ENCODE measurements at places on chromosomes 2 and 18.

DNA sequence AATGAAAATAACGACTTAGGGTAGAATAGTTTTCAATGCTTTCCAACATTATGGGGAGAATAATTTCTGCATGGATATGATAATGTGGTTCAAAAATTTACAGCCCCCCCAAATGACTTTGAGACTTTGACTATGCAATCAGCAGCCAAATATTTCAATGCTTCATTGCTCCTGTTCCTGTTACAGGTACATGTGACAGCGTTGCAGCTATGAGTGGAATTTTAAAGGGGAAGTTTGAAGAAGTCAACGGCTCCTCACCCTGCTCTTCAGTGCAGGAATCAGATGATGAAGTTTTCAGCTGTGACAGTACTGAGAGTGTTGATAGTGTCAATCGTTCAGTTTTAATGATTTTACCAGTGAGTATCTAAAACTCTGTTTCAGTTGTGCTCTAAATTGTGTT lies 25.1 kb downstream of the CSRNP3 start:
- ATAC-seq: no peak

DNA sequence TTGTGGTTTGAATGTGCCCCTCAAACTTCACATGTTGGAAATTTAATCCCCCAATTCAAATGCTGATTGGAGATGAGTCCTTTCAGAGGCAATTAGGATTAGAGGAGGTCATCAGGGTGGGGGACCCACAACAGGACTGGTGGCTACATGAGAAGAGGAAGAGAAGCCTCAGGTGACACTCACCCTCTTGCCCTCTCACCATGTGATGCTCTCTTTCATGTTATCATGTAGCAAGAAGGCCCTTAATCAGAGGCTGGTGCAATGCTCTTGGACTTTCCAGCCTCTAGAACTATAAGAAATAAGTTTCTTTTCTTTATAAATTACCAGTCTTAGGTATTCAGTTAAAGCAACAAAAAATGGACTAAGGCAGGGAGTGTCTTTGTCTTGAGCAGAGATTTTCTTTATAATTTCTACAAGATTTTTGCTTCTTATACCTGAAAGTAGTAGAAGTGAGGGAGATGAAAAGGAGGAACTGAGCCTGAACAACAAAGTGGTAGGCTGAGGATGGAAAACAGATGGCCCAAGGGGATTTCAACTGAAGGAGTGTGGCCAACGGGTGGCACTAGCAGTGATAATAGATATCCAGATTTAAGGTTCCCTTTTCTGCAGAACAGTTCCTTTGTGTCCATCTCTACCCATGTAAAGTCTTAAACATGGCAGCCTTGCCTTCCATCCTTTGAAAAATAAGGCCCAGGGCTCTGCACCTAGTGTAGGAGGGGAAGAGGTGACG lies 49.2 kb upstream of the TGIF1 start:
- ATAC-seq: peak; percentile 81

- ATAC-seq: no peak
Measured at GRCh38 chr2:176147800-176148496, 3.4 kb upstream of the HOXD4 start.

- peak; percentile 42 for ATAC-seq
Measured at GRCh38 chr2:23658466-23658942, 268.4 kb downstream of the ATAD2B start.

GRCh38 chr18:77650799-77651385 lies 401.2 kb downstream of the GALR1 start:
- ATAC-seq: no peak

- ATAC-seq: no peak
Measured at GRCh38 chr18:78743078-78743477, 236.5 kb upstream of the SALL3 start.

GRCh38 chr2:174038462-174038861 lies 73.3 kb upstream of the SP3 start:
- no peak for ATAC-seq

- no peak for ATAC-seq
Measured at GRCh38 chr2:163779970-163780597, 44.3 kb upstream of the FIGN start.

- ATAC-seq: no peak
Measured at GRCh38 chr18:78774741-78775141, 204.9 kb upstream of the SALL3 start.

DNA sequence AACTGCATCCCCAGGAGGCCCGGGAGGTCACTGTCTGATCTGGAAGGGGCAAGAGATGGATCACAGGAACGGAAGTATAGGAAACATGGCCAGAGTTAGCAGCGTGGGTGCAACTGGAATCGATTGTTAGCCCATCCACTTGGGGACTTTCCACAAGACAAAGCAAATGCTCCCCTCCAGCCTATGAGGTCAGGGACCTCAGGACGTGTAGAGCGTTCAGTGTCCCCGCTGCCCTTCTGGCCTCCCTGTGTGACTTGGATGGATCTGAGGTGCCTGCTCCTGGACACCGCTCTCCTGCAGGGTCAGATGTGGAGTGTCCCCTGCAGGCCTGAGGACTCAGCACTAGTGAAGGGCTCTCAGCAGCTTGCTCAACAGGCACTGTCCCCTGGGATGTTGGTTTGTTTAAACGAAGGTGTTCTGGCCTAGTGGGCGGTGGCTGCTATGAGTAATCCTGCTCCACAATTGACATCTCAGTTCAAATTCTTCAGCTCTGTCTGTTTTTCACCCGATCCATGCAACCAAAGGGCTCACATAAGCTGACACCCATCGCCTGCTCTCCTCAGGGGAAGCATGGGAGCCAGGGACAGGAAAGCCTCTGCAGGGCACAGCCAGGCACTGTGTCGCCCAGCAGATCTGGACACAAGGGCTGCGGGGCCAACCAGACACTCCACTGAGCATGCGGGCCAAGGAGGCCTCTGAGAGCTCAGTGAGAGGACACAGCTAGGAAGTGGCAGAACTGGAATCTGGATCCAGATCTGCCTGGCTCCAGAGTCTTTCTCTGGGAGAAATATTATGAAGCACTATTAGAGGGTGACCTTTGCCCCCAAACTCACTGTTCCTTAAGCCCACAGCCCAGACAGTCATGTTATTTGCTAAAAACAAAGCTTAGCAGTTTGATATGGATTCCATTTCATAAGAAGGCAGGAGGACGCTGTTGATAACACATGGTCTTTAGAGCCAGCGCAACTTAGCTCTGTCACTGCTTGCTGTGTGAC lies 78.5 kb downstream of the RHOB start:
- peak; percentile 94 for ATAC-seq

GRCh38 chr2:173216668-173217067 lies 138.0 kb upstream of the CDCA7 start:
- no peak for ATAC-seq

DNA sequence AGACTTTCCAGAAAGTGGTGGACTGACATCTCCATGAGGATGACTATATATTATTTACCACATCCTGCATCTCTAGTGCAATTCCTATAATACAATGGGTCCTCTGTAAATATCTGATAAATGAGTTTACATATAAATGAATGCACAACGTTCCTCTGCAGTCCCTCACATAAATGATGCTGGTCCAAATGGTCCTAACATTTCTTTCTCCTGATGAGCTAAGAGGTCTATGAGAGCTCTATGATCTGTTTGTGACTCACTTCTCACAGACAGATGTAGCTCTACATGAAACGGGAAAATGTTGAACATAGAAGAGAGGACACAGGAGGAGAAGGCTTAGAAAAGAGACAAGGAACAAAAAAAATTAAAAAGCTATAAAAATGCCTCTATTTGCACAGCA lies 201.2 kb upstream of the PIK3C3 start:
- no peak for ATAC-seq

DNA sequence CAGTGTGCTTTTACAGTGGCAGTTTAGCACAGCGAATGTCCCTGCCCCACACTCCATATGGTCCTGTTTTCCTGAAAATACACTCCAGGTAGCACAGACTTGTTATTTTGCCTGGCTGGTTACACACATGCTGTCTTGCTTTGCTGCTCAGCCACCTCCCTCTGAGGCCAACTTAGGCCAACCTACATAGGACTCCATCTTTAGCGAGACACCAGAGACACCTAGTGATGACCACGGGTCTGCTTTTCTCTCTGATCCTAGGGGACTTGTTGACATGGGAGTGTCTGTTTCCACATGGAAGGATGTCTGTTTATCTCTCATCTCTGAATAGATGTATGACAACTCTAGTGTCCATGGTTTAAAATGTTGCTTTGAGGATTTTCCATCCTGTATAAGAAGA lies 43.3 kb downstream of the PLEKHB2 start:
- no peak for ATAC-seq

DNA sequence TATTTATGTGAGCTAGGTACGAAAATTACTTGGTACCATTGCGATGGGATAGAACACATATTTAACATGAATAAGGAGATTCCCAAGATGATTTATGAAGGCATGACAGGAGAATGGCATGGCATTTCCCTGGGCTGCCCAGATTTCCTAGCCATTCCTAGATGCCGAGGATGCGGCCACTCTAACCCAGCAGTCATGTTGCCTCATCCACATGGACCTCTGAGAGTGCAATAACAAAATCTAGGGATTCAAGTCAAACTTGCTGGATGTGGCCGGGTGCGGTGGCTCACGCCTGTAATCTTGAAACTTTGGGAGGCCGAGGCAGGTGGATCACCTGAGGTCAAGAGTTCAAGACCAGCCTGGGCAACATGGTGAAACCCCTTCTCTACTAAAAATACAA lies 110.8 kb upstream of the ARL4C start:
- no peak for ATAC-seq

GRCh38 chr2:241080405-241081189 lies 21.5 kb downstream of the MTERF4 start:
- ATAC-seq: no peak

DNA sequence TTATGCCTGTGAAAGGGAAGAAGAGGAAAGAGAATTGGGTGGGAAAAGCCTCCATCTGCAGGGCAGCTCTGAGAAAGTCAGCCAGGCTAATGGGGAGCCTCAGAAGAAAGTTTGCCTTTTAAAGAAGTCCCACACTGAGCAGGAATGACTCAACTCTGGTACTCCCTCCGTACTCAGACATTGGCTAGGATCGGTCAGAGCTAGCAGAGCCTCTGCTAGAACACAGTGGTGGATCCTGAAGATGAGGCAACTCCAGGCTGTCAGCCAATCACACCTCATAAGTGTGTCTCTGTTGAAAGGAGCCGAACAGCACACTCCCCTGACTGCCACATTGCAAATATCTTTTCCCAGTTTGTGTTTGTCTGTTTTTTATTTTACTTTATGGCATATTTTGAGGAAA lies 96.9 kb downstream of the HNRNPLL start:
- ATAC-seq: no peak

DNA sequence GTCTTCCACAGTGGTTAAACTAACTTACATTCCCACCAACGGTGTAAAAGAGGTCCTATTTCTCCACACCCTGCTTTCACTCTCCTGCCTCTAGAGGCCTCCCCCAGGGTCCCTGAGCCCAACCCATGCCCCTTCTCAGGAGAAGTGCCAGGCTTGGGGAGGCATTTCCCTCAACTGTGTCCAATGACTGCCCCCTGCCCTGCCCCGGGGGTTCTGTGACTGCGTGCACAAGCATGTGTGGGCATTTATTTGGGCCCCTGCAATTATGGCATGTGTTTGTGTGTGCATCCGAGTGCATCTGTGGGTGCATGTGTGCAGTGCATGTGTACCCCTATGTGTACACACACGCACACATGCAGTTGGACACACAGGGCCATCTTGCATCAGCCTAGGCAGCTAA lies 57.3 kb downstream of the INHBB start:
- ATAC-seq: no peak

GRCh38 chr18:3631887-3632286 lies 181.9 kb downstream of the TGIF1 start:
- ATAC-seq: no peak

GRCh38 chr2:129469871-129470270 lies 509.6 kb upstream of the RAB6C start:
- ATAC-seq: no peak

- no peak for ATAC-seq
Measured at GRCh38 chr2:64565949-64566710, 42.0 kb downstream of the AFTPH start.

GRCh38 chr18:26473672-26474071 lies 74.7 kb downstream of the KCTD1 start:
- no peak for ATAC-seq

DNA sequence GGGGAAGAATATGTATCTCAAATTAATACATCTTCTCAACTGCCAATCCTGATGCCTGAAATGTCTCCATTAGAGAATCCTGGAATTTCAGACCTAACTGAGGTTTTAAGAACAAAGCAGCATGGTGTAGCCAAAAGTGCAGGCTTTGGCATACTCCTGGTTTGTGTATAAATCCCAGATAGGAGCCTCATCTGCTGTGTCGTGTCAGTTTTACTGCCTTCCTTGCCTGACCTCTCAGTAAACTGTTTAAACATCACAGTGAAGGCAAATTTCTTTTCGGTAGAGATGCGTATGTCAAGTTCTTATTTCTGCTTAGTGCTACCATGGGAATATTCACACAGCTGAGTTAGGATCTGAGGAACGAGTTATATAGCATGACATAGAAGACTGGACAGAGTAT lies 7.3 kb downstream of the SCG2 start:
- ATAC-seq: no peak

DNA sequence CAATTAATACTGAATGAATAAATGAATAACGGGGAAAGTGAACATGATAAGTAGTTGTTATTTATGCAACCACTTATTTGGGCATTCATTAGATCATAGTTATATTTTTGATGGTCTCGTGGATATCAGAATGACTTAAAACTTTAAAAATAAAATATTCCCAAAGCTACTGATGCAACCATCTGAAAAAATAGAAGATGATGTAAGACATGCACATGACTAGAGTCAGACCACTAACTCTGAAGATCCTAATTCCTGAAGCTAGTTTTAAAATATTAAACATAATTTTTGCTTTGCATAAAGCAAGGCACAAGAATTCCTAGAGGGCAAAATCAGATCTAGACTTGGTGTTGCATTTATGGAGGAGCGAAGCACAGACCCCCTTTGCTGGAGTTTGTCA lies 616.1 kb downstream of the IRS1 start:
- no peak for ATAC-seq

DNA sequence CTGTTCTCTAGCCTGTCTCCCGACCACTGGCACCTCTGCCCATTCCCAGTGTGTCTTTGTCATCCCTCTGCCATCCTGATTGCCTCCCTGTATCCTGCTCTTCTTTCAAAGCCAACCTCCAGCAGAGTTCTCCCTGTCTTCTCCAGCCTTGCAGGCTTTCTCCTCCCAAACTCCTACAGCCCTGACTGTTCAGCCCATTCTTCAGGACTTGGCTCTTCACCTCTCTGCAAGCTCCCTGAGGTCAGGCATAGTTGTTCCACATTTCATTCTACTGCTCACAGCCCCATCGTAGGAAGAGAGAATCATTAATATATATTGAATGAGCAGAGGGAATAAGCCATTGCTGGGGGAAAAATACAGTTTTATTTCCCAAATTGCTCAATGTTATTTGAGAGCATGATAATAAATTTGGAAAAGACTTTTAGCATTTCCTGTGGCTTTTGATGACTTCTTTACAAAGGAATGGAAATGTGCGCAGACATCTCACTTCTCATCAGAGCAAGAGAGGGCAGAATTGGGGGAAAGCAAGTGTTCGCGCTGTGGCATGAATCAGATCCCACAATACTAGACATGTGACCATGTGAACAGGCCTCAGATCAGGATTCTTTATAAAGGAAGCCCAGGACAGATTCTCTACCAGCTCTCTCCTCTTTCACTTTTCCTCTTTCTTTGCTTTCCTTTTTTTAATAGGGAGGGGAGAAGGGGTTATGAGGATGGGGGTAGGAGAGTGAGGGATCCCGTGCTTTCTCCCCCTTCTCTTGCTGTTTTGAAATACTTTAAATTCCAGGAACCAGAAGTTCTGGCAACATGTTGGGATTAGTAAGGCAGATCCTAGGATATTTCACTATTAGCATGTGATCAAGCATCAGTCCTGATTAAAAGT lies 37.4 kb downstream of the EPAS1 start:
- no peak for ATAC-seq

- ATAC-seq: no peak
Measured at GRCh38 chr2:161954103-161954502, 119.9 kb downstream of the DPP4 start.

- no peak for ATAC-seq
Measured at GRCh38 chr2:227004482-227004881, 159.5 kb downstream of the COL4A4 start.

Measured in stimulated activated memory B cell treated with anti-CD40 and anti-IgM and Interleukin-4, amounts not matched to agents 10 μg/mL and 1 μg/mL and 100 μg/mL, for 72 hours (primary cell).